ENCODE measurements at places on chromosomes 3 and 15. TPM values are rescaled to one million over a fixed set of nuclear protein-coding genes. Genes with fewer than 3 reads are reported as not detected.

Gene PRR20G
- not detected for total RNA-seq

DNA sequence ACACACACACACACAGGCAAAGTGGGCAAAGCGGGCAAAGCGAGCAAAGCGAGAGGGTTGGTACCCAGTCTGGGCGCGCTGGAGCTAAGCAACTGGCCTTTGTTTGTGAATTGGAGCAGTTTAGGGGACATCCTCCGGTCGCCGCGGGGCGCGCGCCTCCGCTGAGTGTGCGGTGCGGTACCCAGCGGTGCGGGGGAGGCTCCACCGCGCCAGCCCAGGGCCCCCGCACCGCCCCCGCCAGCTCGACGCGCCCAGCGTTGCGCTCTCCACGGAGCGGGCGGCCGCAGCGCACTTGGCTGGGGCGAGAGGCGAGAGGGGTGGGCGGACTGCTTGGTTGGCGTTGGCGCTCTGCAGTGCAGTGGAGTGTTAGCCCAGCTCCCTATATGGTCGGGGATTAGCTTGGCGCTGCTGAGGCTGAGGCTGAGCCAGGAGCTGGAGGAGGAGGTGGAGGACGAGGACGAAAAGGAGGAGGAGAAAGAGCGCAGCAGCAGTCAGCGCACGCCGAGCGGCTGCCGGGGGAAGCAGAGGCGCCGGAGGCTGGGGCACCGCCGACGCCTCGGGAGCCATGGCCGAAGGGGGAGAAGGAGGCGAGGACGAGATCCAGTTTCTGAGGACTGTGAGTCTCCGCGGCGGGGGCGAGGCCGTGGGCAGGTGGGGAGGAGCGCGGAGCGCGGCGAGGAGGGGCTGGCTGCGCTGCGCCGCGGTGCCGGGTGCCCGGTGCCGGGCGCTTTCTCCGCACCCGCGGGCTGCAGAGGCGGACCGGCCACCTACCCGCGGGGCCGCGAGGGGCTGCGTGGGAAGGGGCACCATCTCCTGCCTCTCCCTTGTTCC, at the start of gene RYR3:
RYR3 (plus strand) TSS at position 487 of the 831 bp plus-strand sequence; CDS start at position 566, 79 bp downstream.
- no peaks in the 10 kb centered on the region for H3K4me1 ChIP-seq
- H3K27ac ChIP-seq, result peak within 1 kb of the TSS; percentile 8
- peak within 1 kb of the TSS; percentile 94 for H3K4me3 ChIP-seq
- peaks cover 13% of the 10 kb centered on the region for H3K27me3 ChIP-seq
- DNase-seq, result peak; percentile 71
- no peaks in the 10 kb centered on the region for H3K36me3 ChIP-seq

- H3K4me1 ChIP-seq, result peaks cover 10% of the 10 kb centered on the region
- H3K27ac ChIP-seq, result no peak overlapping the region
- H3K27me3 ChIP-seq, result no peaks in the 10 kb centered on the region
- H3K36me3 ChIP-seq, result peaks cover 10% of the 10 kb centered on the region
- no peak overlapping the region for H3K4me3 ChIP-seq
Observed at GRCh38 chr15:56934269-56934668, 15.8 kb downstream of the TCF12 start.

DNA sequence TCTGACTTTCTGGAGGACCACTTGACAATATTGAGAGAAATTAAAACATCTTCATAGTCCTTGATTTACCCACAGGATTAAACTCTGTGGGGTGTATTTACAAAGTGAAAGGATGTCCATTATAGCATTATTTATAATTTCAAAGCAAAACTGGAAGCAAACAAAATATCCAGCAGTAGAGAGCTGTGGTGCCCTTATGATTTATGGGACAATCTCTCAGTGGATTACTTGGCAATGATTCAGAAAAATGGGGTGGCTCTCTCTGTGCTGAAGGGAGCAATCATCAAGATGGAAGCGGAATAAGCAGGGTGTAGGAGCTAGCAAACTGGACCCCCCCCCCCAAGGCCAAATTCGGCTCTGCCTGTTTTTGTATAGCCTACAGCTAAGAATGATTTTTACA, 9.0 kb downstream of the PPCDC start:
- no peak overlapping the region for H3K4me3 ChIP-seq
- no peak overlapping the region for H3K27ac ChIP-seq
- H3K36me3 ChIP-seq, result no peaks in the 10 kb centered on the region
- DNase-seq, result no peak
- no peaks in the 10 kb centered on the region for H3K27me3 ChIP-seq

DNA sequence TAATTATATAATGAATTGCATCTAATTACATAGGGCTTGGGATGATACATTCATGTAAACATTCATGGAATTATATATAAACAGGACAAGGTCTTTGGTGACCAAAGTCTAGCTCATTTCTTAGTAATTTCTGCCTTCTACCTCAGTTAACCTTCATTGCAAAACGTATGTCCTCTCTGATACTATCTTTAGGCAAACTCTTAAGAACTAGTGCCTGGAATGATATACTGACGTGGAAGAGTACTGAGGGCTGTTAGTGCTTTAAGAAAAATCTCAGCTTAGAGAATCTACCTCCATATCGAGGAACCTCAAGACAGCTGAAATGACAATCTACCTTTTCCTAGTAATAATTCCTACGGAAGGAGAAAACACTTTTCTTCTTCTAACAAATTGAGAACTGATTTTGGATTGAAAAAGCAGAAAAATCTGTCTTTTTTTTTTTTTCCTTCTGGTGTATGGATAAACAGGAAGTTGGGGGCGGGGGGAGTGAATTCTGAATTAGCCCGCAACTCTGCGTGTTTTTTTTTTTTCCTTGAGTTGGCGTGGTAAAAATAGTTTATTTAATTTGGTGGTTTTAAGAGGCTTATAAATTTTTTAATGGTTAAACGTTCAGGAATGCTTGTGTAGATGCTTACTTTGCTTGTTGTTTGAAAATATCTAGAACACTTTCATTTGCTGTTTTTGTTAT, 43.2 kb downstream of the RARB start:
- no peak overlapping the region for H3K4me3 ChIP-seq
- peaks cover 14% of the 10 kb centered on the region for H3K4me1 ChIP-seq
- H3K27ac ChIP-seq, result no peak overlapping the region
- no peaks in the 10 kb centered on the region for H3K27me3 ChIP-seq
- DNase-seq, result no peak

GRCh38 chr3:62318752-62319569, 54.4 kb downstream of the FEZF2 start:
- H3K27ac ChIP-seq, result peak overlapping the region; percentile 99
- DNase-seq, result peak; percentile 93
- peaks cover 2% of the 10 kb centered on the region for H3K4me1 ChIP-seq
- H3K36me3 ChIP-seq, result no peaks in the 10 kb centered on the region

- peaks cover 3% of the 10 kb centered on the region for H3K4me1 ChIP-seq
- H3K4me3 ChIP-seq, result no peak overlapping the region
- peaks cover 9% of the 10 kb centered on the region for H3K36me3 ChIP-seq
Observed at GRCh38 chr3:160454995-160455394, 5.4 kb upstream of the TRIM59 start.

DNA sequence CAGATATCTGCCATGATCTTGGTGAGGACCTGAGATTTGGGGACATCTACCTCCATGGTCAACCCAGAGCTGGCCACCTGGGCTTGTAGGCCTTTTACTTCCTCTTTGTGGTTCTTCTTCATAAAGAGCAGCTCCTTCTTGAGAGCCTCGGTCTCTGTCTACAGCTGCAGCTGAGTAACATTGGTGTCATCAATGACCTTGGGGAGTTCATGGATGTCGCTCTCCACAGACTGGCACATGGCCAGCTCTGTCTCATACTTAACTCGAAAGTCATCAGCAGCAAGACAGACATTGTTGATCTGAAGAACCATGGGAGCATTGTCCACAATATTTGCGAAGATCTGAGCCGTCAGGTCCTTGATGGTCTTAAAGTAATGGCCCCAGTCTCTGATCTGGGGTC, 15.7 kb upstream of the RASA2 start:
- H3K27me3 ChIP-seq, result peaks cover 1% of the 10 kb centered on the region
- H3K36me3 ChIP-seq, result peaks cover 12% of the 10 kb centered on the region
- no peak for DNase-seq
- no peak overlapping the region for H3K27ac ChIP-seq
- H3K4me1 ChIP-seq, result no peaks in the 10 kb centered on the region

DNA sequence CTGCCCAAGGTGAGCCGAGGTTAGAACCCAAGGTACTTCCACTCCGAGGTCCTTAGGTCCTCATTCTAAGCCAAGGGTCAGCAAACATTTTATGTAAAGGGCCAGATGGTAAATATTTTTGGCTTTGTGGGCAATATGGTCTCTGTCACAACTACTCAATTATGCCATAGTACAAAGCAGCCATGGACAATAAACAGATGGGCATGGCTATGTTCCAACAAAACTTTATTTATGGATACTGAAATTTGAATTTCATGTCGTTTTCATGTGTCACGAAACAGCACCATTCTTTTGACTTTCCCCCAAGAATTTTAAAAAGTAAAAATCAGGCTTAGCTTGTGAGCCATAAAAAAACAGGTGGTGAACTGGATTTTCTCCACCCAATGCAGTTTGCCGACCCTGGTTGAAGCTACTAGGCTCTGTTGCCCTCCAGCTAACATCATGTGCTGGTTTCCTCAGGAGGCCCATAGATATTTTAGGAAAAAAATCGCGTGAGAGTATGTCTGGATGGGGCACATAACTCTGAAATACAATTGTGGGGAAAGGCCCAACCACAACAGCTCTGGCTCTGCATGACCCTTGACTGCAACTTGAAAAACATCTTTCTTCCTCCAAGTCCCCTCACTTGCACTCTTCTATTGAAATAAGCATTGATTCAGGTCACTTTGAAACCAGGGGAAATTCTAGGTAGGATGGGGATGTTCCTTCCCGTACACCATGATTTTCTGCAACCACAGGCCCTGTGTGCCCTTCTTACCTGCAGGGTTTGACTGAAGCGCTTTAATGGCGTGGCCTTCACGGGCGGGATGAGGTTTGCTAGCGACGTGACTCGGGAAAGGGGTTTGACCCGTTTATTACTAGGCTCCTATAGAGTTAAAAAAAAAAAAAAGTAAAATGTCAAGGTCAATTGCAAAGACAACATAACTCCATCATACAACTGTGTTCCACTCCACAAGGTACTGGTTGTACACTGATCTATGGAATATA, 28.5 kb downstream of the ARHGEF3 start:
- peaks cover 18% of the 10 kb centered on the region for H3K4me1 ChIP-seq
- no peaks in the 10 kb centered on the region for H3K36me3 ChIP-seq
- no peak overlapping the region for H3K4me3 ChIP-seq
- H3K27me3 ChIP-seq, result peaks cover 2% of the 10 kb centered on the region
- no peak overlapping the region for H3K27ac ChIP-seq

DNA sequence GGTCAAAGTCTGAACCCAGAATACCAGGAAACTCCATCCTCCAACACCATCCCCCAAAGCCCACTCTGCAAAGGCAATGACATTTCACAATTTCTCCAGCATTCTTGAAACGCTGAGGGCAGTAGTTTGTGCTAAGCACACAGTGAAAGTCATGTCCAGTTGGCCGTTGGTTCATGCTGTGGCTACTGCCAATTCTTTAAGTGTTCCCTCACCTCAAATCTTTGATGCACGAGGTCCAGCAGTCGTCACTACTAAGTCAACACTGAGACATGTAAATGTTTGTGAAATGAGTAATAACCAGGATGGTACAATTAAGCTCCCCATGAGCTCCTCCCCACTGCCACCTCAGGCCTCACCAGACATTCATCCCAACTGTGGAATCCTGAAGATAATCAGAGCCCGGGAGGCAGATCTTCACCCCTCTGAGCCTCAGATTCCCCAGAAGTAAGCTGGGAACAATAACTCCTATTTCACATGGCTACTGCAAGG, 7.0 kb downstream of the SUCLG2 start:
- no peak overlapping the region for H3K27ac ChIP-seq
- no peaks in the 10 kb centered on the region for H3K27me3 ChIP-seq
- H3K4me3 ChIP-seq, result no peak overlapping the region

DNA sequence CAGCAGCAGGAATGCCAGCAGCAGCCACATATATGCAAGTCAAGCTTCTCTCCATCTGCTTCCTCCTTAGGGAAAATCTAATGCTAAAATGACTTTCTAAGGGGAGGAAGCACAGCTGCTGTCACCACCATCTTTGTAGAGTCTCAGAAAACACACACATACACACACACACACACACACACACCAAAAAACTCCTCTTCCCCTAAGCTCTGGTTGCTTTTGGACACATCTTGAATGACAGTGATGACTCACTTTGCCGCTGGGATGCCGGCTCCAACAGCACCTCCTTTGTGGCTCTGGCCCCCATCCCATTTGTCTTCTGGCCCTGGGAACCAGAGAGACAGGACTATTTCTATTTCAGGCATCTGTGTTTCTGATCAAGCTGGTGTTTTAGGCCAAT, 124.8 kb upstream of the GOLIM4 start:
- peak overlapping the region; percentile 81 for H3K4me3 ChIP-seq
- peaks cover 5% of the 10 kb centered on the region for H3K27me3 ChIP-seq
- H3K27ac ChIP-seq, result peak overlapping the region; percentile 98
